Lung (tissue), 17 donors: ENCODE measurements at places on chromosomes 3 and 15. TPM values are rescaled to one million over a fixed set of nuclear protein-coding genes. Genes with fewer than 3 reads are reported as not detected.

GRCh38 chr3:32120471-32120870 lies 14.1 kb downstream of the GPD1L start:
- no peak for DNase-seq

GRCh38 chr15:42502477-42502876 lies 7.0 kb downstream of the SNAP23 start:
- DNase-seq = no peak

DNA sequence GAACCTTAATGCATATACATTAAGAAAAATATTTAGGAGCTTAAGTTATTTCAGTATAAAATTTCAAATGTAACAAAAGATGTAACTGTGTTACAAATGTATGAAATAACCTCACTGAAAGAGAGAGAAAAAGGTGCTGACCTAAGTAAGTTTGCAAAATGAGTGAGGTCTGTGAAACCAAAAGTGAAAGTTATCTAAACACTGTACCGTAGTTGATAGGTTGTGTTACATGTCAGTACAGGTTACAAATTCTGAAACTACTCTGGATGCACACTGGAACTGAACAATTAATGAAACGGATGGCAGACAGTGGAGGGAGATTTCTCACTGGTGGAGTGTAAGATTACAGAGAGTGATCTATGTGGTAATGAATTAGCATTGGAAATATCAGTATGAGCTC lies 420.7 kb downstream of the ZNF385D start:
- no peak for DNase-seq

- no peak for DNase-seq
Measured at GRCh38 chr3:131582438-131582837, 79.7 kb upstream of the MRPL3 start.

DNA sequence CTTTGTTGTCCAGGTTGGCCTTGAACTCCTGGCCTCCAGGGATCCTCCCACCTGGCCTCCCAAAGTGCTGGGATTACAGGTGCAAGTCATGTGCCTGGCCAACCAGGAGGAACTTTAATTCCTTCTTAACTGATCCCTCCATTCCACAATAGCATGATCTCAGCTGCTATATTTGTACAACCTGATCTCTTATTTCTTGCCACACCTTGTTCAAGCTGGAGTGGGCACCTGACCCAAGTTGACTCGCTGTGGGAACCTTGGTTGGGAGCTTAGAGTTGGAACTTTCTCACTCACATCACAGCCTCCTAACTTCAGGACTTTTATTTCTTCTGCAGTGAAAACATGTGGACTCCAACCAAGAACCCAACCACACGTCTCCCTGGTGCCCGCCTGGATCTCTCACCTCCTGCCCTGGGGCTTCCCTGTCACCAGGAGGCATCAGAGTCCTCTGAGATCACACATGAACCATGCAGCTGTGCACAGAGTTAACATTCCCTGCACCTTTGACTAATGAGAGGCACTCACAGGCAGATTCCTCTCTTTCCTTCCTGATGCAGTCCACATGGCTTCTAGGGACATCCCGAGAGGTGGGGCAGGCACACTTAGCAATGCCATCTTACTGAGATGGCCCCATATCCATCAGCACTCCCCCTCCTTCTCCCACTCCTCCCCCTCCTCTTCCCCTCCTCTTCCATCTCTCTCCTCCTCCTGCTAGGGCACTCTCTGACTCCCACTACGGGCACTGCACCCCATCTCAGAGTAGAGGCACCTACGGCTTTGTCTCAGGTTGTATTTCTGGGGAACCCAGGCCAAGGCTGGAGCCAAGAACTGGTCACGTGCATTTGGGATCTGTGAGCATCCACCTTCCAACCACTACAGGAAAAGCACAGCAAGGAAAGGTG lies 9.7 kb upstream of the CYFIP1 start:
- DNase-seq = no peak

- DNase-seq = no peak
Measured at GRCh38 chr15:81286621-81287121, 37.3 kb downstream of the STARD5 start.

DNA sequence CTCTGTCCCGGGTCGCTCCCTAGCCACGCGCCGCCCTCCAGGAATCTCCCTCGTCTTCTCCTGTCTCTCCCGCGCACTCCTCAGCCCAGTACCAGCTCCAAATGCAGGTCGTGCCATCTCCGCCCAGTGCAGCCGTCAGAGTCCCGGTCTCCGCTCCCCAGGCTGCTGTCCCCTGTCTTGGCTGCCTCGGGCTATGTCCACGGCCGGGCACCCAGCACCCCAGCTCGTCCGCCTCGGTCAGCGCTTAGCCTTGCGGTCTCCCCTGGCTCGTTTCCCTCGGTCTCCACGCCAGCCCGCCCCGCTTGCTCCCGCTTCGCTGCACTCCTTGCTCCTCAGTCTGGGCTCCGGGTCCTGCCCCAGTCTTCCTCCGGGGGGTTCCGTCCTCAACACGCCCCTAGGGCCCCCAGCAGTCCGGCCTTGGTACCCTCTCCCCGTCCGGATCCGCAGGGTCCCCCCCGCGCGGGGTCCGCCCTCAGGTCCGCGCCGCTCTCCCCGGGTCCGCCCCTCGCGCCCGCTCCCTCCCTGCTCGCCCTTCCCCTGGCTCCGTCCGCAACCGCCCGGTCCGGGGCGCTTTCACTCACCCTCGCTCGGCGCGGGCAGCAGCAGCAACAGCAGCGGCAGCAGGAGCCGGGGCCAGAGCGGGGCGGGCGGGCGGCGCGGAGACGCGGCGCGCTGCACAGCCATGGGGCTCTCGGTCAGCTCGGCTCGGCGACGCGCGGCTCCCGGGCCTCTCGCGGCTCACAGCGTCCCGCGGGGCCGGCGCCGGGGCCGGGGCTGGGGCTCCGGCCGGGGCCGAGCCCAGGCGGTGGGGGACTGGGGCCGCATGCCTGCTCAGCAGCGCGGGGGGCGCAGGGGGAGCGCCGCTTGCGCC lies 462 bp downstream of the IGDCC3 start:
- peak; percentile 70 for DNase-seq

DNA sequence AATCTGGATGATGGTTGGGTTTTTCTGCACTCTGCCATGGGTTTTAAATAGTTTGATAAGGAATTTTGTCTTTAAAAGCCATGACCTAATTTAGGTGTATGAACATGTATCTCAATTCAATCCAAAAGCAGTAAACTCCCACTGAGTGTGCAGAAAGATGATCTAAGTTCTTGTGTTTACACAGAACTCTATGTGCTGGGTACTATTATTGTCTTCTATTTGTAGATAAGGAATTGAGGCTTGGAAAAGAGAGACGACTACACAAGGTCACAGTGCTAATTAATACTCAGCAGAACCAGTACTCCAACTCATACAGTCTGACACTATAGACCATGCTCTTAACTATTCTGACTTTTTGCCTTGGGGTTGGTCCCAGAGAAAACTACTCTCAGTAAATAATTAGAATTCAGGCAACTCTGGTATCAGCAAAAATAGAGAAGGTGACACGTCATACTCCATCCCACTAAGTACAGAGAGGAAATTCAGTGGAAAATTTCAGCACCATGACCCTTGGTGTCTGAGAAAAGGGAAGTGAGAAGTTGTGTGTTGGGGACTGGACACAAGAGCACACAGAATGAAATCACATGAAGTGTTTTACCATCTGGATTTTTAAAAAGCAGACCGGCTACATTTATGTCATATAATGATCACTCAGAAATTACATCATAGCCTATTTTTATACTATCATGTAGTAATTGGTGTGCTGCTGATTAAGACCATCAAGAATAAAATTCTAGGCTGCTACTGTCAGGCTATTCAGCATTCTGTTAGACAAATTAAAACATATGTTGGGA lies 18.3 kb upstream of the MYH15 start:
- DNase-seq = peak; percentile 34

- DNase-seq = no peak
Measured at GRCh38 chr3:123157209-123157597, 44.5 kb upstream of the SEC22A start.

DNA sequence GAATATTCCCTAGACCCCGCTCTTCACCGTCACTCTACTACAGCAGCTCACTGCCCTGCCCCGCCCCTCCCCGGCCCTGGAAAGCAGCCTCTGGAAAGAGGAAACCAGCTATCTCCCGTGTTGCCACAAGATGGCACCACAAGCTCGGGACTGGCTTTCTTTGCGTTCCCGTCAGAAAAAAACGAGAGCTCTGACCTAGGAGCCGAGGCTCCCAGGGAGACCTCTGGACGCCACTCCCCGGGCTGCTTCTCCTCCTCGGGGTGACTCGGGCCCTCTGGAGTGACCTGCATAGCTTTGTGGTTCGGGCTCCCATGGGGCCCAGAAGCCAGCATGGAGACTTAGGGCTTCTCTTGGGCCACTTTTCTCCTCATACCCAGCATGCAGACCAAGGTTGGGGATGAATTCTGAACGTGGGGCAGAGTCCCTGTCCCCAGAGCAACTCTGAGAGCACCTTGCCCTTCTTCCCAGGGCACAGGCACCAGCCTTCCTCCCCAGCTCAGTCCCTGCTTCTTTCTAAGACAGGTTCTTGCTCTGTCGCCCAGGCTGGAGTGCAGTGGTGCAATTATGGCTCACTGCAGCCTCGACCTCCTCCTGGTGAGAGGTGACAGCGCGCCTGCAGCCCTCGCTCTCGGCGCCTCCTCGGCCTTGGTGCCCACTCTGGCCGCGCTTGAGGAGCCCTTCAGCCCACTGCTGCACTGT lies 19.0 kb downstream of the STOML1 start:
- peak; percentile 91 for DNase-seq

DNA sequence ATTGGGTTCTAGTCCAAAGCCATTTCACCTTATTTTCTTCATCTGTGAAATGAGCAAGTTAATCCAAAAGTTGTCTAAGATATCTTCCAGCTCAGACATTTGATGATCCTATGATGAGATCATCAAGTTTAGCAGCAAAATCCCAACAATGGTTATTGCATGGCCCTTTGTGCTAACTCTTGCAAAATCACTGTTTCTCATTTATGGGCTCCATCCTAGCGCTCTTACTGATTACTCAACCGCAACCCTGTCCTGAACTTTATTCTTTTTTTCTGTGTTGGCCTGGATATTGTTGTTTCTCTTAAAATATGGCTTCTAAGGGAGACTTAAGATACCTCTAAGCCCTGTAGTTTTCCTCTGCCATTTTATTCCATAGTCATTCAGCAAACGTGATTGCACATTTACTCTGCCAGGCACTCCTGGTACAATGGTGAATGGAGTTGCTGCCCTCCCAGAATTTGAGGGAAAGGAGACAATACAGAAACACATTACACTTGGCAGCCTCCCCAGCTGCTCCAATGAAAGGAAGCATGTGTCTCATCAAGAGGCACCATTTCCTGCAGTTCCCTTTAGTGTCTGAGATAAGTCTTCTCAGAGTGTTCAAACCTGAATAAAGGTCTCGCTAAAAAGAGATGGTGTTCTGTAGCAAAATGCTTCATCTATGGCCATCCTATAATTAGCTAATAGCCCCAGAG lies 4.4 kb downstream of the GXYLT2 start:
- peak; percentile 89 for DNase-seq

- peak; percentile 47 for DNase-seq
Measured at GRCh38 chr3:149373235-149374125, 4.0 kb downstream of the TM4SF1 start.

SERINC4 gene
- total RNA-seq = not detected

GRCh38 chr3:33855884-33856546 lies 57.6 kb downstream of the PDCD6IP start:
- DNase-seq = no peak

GRCh38 chr15:88388686-88389085 lies 78.5 kb downstream of the MRPL46 start:
- DNase-seq = no peak

DNA sequence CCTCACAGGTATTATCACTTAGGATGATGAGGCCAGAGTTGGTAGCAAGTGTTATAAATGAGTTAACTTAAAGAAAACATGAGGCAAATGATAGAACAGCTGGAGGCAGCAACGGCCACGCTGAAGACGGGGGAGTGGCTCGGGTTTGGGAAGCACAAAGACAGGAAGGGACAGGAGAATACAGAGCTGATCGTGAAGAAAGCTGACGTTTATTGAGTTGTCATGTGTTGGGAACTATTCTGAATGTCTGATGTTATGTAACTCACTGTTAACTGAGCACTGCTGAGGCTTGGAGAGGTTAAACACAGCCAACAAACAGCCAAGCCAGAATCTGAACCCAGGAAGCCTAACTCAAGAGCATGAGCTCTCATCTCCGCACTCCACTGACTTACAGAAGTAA lies 42.3 kb downstream of the FGD5 start:
- DNase-seq = peak; percentile 53

SCAMP5 gene
- total RNA-seq = 3.8 TPM

H1-8 gene
- total RNA-seq = not detected

DNA sequence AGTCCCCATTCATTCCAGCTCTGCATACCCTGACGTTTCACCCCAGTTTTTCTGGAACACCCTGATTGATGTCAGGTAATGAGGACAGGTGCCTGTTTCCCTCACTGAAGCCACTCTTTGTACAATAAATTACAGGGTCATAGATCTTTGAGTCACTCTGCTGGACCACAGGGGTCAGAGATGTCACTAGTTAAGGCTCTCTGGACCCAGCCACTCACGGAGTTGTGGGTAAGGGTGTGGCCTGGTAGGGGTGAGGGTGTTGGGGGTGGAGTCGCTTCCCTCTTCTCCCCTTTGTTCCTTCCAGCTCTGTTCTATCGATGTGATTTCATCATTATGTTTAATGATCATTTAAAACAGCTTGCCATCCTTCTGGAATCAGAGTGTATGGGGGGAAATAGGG lies 512 bp downstream of the IQCF5 start:
- no peak for DNase-seq

- DNase-seq = no peak
Measured at GRCh38 chr3:123842711-123843110, 41.4 kb downstream of the MYLK start.

DNA sequence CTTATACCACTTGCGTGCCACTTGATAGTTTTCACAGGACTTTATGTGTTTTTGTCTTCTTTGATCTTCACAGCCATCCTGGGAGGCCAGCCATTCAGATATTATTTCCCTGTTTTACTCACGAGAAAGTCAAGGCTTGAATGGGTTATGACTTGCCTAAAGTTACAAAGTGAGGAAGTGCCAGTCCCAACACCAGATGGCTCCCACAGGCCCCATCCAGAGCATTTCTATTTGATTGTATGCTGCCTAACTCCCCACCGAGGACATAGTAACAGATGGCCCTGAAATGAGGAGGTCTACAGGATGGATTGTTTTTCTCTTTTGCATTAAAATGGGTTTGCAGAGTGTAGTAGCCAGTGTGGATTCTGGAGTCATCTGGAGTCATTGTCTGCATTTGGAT lies 74.5 kb downstream of the SPTSSB start:
- no peak for DNase-seq

DNA sequence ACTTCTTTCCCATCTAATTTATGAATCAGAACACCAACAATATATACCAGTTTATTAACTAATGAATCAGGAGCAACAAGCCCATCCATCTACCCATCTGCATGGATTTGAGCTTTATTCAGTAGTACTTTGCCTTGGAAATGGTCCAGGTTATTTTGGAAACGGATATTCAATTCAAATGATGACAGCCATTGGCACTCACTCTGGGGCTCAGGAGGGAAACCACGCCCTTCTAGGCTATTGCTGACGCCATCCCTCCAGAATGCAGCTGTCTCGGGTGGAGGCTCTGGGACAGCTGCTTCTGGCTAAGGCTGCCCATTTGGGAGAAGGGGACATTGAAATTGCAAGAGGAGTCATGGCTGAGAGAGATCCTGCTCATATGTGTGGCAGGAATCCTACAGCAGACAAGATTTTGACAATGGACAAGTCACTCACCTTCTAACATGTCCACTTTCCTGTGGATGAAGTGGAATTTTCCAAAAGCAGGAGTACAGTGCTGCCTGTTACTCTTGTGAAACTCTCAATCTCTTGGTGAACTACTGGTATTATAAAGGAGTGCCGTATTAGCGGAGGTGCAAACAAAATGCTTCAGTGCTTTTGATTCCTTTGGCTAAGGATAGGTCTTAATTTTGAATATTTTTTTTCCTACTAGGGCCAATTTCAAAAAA lies 29.3 kb upstream of the TRAK1 start:
- peak; percentile 84 for DNase-seq
